ENCODE measurements at places on chromosomes 12 and 14.

DNA sequence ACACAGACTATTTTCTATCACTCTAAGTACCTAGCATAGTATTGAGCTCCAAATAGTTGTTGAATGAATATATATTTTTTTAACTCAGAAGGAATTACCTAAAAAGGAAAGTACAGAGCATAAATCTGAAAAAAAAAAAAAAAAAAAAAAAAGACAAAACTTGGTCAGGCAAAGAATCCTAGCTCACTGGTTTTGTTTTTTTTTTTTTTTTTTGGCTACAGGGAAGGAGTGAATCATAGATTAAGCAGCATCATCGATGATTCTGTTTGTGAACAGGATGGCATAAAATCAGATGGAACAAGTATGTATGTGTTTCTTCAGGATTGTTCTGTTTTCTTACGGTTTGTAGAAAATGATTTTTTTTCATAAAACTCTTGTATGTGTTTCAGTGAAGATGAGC lies 66.1 kb upstream of the BCAT1 start:
- DNase-seq = no peak

GRCh38 chr12:130572553-130572952 lies 143.5 kb downstream of the RIMBP2 start:
- no peak for DNase-seq

- DNase-seq = no peak
These were observed 472.4 kb downstream of the ZFP36L1 start for GRCh38 chr14:68320495-68320894.

GRCh38 chr12:97275256-97275655 lies 187.3 kb upstream of the RMST start:
- DNase-seq = no peak

Data from GM12864 (cell line).